Esophagus muscularis mucosa (tissue), 4 donors: ENCODE measurements at places on chromosomes 6 and 20. TPM values are rescaled to one million over a fixed set of nuclear protein-coding genes. Genes with fewer than 3 reads are reported as not detected.

NHLRC1 gene
- 1.2 TPM for total RNA-seq

- no peak overlapping the region for H3K27ac ChIP-seq
- H3K36me3 ChIP-seq: no peaks in the 10 kb centered on the region
- H3K4me3 ChIP-seq: no peak overlapping the region
- no peak for DNase-seq
Observed at GRCh38 chr20:47543006-47543431, 41.3 kb downstream of the NCOA3 start.

- H3K4me3 ChIP-seq: no peak overlapping the region
- H3K27ac ChIP-seq: no peak overlapping the region
- no peaks in the 10 kb centered on the region for H3K27me3 ChIP-seq
- H3K36me3 ChIP-seq: no peaks in the 10 kb centered on the region
- DNase-seq: no peak
- peaks cover 26% of the 10 kb centered on the region for H3K4me1 ChIP-seq
Observed at GRCh38 chr20:1805161-1805581, 90.0 kb upstream of the SIRPA start.

- H3K36me3 ChIP-seq: no peaks in the 10 kb centered on the region
- no peak overlapping the region for H3K4me3 ChIP-seq
- no peak overlapping the region for H3K27ac ChIP-seq
- no peaks in the 10 kb centered on the region for H3K4me1 ChIP-seq
- no peak for DNase-seq
- H3K27me3 ChIP-seq: no peaks in the 10 kb centered on the region
Observed at GRCh38 chr6:141095308-141095707, 1037.4 kb upstream of the GJE1 start.

WFDC2 gene
- total RNA-seq: 2.1 TPM

HRH3 gene
- not detected for total RNA-seq

HSPA12B gene
- 8.9 TPM for total RNA-seq

POM121L2 gene
- total RNA-seq: not detected

GRCh38 chr6:151430886-151431285, 21.0 kb downstream of the RMND1 start:
- no peak overlapping the region for H3K27ac ChIP-seq
- peaks cover 57% of the 10 kb centered on the region for H3K36me3 ChIP-seq

- peak overlapping the region; percentile 40 for H3K27ac ChIP-seq
- peaks cover 16% of the 10 kb centered on the region for H3K4me1 ChIP-seq
Observed at GRCh38 chr6:118580585-118581419, 32.7 kb downstream of the PLN start.

GRCh38 chr6:88365230-88365629, 199.1 kb upstream of the CNR1 start:
- peaks cover 5% of the 10 kb centered on the region for H3K4me1 ChIP-seq

DNA sequence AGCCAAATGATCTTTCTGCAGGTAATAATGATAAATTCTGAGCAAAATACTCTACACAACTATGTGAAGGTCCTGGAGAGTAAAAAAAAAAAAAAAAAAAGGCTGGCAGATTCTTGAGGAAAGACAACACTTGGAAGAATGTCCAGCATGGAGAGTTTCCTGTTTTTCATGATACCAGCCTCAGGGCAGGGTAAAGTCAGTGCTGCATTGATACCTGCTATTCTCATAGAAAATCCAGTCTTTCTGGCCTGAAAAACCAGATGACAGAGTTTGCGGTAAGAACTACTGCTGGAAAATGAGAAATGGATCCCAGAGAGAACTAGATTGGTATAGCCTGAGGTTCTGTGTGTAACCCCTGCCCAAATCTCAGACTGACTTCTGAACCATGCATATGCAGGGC, 89.1 kb downstream of the AFG1L start:
- H3K4me3 ChIP-seq: no peak overlapping the region
- no peak for DNase-seq
- H3K27me3 ChIP-seq: no peaks in the 10 kb centered on the region
- H3K36me3 ChIP-seq: no peaks in the 10 kb centered on the region
- no peak overlapping the region for H3K27ac ChIP-seq

RBM39 gene
- 180 TPM for total RNA-seq

- DNase-seq: no peak
- no peak overlapping the region for H3K4me3 ChIP-seq
- no peaks in the 10 kb centered on the region for H3K36me3 ChIP-seq
- no peaks in the 10 kb centered on the region for H3K27me3 ChIP-seq
Observed at GRCh38 chr20:24674921-24675605, 205.6 kb downstream of the SYNDIG1 start.

- no peak overlapping the region for H3K4me3 ChIP-seq
- no peaks in the 10 kb centered on the region for H3K4me1 ChIP-seq
- no peak for DNase-seq
Observed at GRCh38 chr6:109595998-109596397, 95.0 kb downstream of the AK9 start.

GRCh38 chr6:141359953-141360352, 772.8 kb upstream of the GJE1 start:
- H3K4me1 ChIP-seq: no peaks in the 10 kb centered on the region
- H3K27me3 ChIP-seq: no peaks in the 10 kb centered on the region
- no peak overlapping the region for H3K27ac ChIP-seq
- H3K4me3 ChIP-seq: no peak overlapping the region
- DNase-seq: no peak

GCLC gene
- total RNA-seq: 60.6 TPM

- H3K4me1 ChIP-seq: peaks cover 16% of the 10 kb centered on the region
- DNase-seq: no peak
- H3K4me3 ChIP-seq: no peak overlapping the region
Observed at GRCh38 chr6:170347091-170347490, 40.5 kb downstream of the FAM120B start.

- no peak for DNase-seq
- H3K36me3 ChIP-seq: no peaks in the 10 kb centered on the region
- no peak overlapping the region for H3K4me3 ChIP-seq
Observed at GRCh38 chr6:23656255-23657194, 469.5 kb upstream of the NRSN1 start.

DNA sequence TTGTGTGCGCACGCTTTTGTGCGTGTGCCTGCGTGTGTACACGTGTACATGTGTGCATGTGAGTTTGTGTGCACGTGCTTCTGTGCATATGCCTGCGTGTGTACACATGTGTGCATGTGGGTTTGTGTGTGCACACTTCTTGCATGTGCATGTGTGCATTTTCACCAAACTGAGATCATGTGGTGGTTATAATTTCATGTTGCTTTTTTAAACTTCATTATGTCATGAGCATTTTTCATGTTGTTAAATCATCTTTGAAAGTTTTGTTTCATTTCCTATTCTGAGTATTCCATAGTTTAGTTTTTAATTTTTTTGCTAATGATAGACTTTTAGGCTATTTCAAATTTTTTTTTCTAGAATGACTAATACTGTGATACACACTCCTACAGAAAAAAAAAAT, 6.4 kb upstream of the CST3 start:
- H3K4me1 ChIP-seq: peaks cover 8% of the 10 kb centered on the region
- DNase-seq: no peak
- H3K27ac ChIP-seq: no peak overlapping the region
